RPMI7951 (cell line): ENCODE measurements at places on chromosomes 5 and 9. TPM values are rescaled to one million over a fixed set of nuclear protein-coding genes. Genes with fewer than 3 reads are reported as not detected.

FOXD4 gene
- not detected in 2 replicates for total RNA-seq

MEIKIN gene
- not detected in 2 replicates for total RNA-seq

LIFR gene
- total RNA-seq, result 5.5 and 7.8 TPM in 2 replicates

LCN1 gene
- total RNA-seq, result not detected in 2 replicates

TMEM215 gene
- total RNA-seq, result not detected in 2 replicates

SLC9A3 gene
- 0.84 and 0.88 TPM in 2 replicates for total RNA-seq

ANKRD55 gene
- total RNA-seq, result 0.24 and 0.49 TPM in 2 replicates

PCDHB4 gene
- total RNA-seq, result under 0.01 and 0.12 TPM in 2 replicates

ZNF483 gene
- total RNA-seq, result 0.96 and 0.98 TPM in 2 replicates

HBEGF gene
- 3.5 and 3.9 TPM in 2 replicates for total RNA-seq

GKAP1 gene
- 0.29 and 0.72 TPM in 2 replicates for total RNA-seq

DNA sequence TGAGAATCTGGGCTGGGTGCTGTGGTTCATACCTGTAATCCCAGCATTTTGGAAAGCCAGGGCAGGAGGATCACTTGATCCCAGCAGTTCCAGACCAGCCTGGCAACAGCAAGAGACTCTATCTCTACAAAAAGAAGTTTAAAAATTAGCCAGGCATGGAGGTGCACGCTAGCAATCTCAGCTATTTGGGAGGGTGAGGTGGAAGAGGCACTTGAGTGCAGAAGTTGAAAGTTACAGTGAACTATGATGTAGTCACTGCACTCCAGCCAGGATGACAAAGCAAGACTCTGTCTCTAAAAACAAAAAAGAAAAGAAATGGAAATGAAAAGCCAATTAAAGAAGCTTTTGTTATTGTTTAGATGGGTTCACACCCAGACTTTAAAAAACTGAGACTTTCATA, 131.6 kb upstream of the RASA1 start:
- no peak for DNase-seq

DNA sequence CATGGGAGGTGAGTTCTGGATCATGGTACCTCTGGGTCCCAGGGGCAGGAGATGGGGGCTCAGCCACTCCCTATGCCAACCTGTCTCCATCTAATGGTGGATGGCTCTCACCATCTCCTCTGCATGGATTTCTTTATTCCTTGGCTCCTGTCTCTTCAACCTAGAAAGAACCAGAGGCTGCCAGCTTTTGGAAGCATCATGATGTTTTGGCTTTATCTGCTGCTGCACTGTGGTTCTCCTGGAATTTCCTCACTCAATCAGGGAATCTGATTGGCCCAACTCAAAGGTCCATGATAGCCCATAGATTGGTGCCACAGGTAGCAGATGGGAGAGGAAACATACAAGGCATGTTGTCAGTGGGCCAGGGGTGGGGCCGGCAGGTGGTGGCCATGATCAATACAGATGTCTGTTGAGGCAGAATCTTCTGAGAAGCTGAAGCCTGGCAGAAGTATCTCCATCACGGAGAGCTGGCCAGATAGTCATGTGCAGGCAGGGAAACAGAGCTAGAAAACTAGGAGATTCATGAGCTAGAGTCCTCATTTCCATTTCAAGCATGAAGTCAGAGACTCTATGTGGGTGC, 158.2 kb downstream of the MACROH2A1 start:
- no peak for DNase-seq

GRCh38 chr5:73831066-73831465, 205.1 kb downstream of the ARHGEF28 start:
- no peak for DNase-seq

DNA sequence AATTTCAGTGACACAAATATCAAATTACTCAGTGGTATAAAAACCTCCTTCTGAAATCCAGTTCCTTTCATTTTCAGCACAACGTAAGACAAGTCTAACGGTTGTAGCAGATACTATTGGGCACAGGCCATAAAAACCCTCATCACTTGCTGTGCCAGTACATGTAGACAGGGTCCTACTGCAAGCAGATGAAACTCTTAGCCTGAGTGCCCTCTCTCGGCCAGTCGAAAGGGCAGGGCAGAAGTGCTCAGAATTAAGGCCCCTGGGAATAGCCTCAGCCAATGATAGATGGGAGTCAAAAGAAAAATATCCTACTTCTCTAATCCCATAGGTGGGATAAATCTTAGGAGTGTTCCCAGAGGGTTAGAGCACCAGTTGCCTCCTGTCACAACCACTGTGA, 168.5 kb upstream of the FER start:
- no peak for DNase-seq

GRCh38 chr5:164132358-164132757, 626.9 kb downstream of the MAT2B start:
- DNase-seq, result no peak

GRCh38 chr5:71697967-71698366, 21.1 kb upstream of the CARTPT start:
- no peak for DNase-seq

- DNase-seq, result no peak
Measured at GRCh38 chr9:31034311-31034710, 1350.1 kb upstream of the ACO1 start.

GRCh38 chr5:5511904-5512416, 89.5 kb downstream of the ICE1 start:
- no peak for DNase-seq

DNA sequence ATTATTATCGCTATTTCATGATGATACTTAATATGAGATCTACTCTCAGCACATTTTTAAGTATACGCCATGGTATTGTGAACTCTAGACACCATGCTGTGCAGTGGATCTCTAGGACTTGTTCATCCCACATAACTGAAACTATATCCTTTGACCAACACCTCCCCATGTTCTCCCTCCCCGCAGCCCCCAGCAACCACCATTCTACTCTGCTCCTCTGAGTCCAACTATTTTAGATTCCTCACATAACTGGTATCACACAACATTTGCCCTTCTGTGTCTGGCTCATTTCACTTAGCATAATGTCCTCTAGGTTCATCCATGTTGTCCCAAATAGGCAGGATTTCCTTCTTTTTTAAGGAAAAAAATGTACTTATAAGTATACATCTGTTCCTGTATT, 6.6 kb upstream of the TBC1D2 start:
- no peak for DNase-seq

- no peak for DNase-seq
Measured at GRCh38 chr5:15587916-15588315, 87.9 kb downstream of the FBXL7 start.

DNA sequence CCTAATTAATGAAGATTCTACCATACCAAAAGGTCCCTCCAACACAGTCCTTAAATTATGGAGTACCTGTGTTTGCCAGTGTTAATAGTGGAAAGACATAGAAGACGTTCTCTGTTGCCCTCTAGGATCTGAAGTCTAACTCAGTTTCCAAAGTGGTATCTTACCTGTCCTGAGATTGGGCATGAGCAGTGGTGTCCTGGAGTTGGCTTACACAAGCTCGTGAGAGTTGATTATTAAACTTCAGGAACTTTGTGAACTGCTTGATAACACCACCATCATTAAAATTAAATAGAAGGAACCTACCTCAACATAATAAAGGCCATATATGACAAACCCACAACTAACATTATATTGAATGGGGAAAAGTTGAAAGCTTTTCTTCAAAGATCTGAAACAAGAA, 60.9 kb upstream of the SMARCA2 start:
- no peak for DNase-seq

- DNase-seq, result no peak
Measured at GRCh38 chr9:86585422-86586143, 231.4 kb upstream of the TUT7 start.

GRCh38 chr9:107043886-107044285, 180.9 kb downstream of the ZNF462 start:
- DNase-seq, result no peak

GRCh38 chr9:36640771-36641381, 68.2 kb downstream of the MELK start:
- no peak for DNase-seq
